Left colon (tissue), 2 donors: ENCODE measurements at places on chromosomes 4 and X. TPM values are rescaled to one million over a fixed set of nuclear protein-coding genes. Genes with fewer than 3 reads are reported as not detected.

Gene SYNPO2
- 11.8 TPM for total RNA-seq

Gene NAA11
- total RNA-seq = not detected

Gene CLIC2
- total RNA-seq = 6.7 TPM

Gene MEPE
- total RNA-seq = not detected

Gene ADGRL3
- 4.0 TPM for total RNA-seq

Gene CC2D2A
- 8.6 TPM for total RNA-seq

GRCh38 chr4:54185866-54186265, 43.2 kb upstream of the PDGFRA start:
- no peak for DNase-seq

- no peak for DNase-seq
Measured at GRCh38 chr4:68180849-68181526, 51.3 kb upstream of the TMPRSS11F start.

GRCh38 chr4:98692411-98692810, 34.0 kb upstream of the TSPAN5 start:
- DNase-seq = no peak

GRCh38 chr4:71685975-71686374, 97.9 kb downstream of the GC start:
- no peak for DNase-seq

DNA sequence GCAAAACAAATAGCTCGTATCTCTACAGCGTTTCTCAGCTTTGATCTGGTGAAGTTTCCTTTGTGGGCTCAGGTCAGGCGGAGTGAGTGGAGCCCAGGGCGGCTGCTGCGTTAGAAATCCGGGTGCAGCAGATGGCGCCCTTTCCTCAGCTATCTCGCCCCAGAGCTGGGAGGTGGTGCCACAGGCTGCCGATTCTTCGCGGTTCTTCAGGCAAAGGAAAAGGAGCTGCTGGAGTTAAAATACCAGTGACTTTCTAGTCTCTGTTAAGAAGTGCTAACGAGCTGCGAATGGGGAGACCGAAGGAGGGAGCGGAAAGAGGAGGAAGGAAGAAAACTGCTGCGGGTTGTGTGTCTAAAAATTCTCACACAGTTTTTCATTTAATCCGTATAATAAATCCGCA, 114.6 kb downstream of the CPE start:
- DNase-seq = peak; percentile 55

DNA sequence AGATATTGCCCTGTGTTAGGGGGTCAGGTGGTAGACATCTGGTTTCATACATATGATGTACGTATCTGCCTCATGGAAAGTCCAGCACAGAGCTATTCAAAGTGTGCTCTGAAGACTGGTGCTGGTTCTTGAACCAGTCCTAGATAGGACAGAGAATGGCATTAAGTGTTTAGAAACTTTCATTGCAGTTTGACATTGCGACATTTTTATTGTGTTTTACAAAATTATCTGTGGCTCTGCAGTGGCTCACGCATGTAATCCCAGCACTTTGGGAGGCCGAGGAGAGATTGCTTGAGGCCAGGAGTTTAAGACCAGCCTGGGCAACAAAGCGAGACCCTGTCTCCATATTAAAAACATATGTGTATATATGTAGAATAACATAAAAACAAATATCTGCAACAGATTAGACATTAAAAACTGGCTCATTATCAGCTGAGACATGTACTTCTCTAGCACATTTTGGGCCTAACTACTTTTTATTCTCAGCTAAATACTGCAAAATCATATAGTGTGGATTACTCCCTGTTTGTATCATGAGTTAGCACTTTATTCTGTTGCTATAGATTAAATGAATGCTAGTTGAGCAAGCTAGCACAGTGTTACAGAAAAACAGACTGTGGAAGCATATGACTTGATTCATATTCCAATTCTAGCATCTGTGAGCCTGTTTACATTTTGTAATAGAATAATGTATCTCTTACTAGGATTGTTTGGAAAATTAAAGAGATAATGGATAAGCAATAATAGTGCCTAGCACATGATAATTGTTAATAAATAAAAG, 57.1 kb downstream of the USP9X start:
- DNase-seq = no peak

- no peak for DNase-seq
Measured at GRCh38 chrX:123513585-123514278, 219.1 kb downstream of the THOC2 start.

GRCh38 chr4:116872308-116872707, 213.1 kb downstream of the TRAM1L1 start:
- no peak for DNase-seq

- no peak for DNase-seq
Measured at GRCh38 chrX:111955901-111956300, 79.9 kb downstream of the TRPC5OS start.
